ENCODE measurements at places on chromosomes 3 and 15. TPM values are rescaled to one million over a fixed set of nuclear protein-coding genes. Genes with fewer than 3 reads are reported as not detected.

DNA sequence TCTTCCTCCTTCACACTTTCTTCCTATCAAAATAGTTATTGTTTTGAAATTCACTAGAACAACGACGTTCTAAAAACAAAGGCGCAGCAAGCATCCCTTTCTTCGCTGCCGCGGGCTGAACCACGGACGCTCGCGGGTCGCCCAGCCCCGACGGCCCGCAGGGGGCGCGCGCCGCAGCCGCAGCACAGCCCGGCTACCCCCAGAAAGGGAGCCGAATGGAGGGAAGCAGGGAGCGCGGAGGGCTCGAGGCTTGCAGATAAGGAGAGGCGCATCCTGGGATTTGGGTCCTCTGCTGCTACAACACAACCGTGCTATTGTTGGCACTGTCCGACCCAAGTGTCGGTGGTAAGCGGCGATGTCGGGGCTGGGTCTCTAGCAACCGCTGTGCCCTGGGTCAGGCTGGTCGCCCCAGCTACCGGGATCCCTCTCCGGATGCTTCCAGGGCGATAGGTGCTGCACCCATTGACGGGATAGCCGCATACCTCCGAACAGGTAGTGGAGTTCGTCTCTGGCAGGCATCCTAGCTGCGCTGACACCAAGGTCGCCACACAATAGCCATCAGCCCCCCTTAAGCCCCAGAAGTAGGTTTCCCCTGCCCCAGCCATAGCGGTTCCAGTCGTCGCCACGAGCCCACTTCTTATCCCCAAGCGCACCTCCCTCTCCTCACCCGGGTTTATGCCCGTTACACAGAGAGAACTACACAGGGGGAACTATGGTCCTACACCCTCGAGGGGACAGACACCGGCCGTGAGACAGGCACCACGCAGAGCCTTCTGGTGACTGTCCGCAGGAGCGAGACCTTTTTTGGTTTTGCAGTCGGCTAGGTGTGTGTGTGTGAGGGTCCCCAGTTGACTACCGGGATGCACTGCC, 6.0 kb downstream of the ONECUT1 start:
- DNase-seq, result no peak

DNA sequence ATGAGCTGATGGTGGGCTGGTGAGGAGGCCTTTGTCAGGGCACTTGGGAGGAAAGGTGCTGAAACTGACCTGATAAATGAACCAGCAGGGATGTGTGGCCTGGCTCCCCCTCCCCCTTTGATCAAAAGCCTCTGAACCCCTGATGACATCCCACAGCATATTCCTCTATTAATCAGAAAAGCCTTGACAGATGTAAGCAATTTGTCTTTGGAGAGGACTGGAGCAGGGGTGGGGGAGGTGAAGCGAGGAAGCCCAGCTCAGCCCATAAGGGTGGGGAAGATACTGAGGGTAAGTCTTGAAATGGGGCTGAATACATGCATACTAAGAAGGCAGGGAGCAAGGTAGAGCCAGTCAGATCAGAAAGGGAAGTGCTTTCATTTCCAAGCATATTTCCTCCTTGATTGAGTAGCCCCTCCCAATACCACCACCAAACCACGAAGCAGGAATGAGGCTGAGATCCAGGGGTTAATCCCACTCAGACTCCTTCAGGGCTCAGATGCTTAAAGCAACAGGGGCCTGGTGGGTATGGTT, 34.7 kb upstream of the MRPS22 start:
- no peak for DNase-seq

- no peak for DNase-seq
Measured at GRCh38 chr3:22928216-22929110, 274.7 kb upstream of the UBE2E2 start.

GRCh38 chr3:10352146-10352911, 31.4 kb upstream of the SEC13 start:
- no peak for DNase-seq

- no peak for DNase-seq
Measured at GRCh38 chr15:47674586-47675232, 42.6 kb upstream of the SEMA6D start.

DNA sequence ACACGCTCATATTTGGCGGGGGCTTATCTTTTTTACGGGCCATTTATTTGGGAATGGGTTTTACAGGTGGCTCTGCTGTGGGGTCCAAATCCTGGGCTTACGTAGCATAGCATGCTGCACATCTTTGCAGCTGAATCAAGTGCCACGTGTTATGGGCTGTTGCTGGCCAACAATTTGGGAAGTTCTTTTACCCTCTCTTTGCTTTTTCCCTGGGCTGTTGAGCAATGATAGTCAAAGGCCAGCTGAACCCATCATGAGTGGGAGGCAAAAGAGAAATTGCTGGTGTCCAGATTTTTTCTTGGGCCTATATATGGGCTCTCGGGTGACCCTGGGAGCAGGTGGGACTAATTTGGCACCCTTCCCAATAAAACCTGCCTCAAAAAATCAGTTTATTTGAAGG, 209.3 kb upstream of the SATB1 start:
- DNase-seq, result no peak

DNA sequence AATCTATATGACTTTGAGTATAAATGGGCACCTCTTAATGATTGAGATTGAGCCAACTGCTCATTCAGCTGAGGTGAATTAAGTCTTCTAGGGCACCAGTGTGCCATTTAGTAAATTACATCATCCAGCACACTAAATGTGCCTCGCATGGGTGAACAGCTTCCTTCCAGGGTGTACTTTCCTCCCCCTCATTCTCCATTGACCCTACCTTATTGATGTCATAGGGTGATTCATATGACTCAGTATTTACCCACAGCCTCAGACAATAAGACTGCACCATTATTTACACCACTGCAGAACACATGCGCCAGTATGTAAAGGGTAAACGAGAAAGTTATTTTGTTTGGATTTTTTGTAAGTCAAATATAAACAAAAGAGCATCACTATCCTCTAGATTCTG, 185.2 kb upstream of the ARL6 start:
- DNase-seq, result no peak

- DNase-seq, result no peak
Measured at GRCh38 chr3:141151439-141151838, 80.2 kb upstream of the PXYLP1 start.

GRCh38 chr3:154728285-154728684, 298.3 kb upstream of the GPR149 start:
- no peak for DNase-seq

DNA sequence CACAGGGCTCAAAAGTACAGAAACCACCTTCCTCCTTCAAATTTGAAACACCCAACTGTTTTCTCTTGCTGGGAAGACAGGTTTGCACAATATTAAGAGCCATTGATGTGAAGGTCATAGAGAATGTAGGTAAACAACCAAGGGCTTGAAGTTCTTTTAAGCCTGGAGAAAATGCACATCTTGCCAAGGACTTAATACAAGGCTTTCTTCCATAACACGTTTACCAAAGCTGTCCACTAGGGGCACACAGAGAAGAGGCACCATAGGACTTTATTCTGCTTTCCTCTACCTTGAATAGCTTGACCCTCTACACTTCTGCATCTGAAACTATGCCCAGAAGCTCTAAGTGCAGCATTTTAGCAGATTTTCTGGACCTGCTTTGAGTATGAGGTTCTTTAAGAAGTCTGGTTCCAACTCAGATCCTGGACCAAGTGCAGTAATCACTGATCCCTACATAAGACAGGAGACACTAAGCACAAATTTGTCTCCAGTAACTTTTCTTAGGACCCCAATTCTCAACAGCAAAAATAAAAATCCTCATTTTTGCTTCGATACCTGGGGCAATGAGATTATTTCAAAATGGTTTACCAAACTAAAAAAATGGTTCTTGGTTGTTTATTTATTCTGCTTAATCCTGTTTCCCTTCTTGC, 138.0 kb downstream of the FBN1 start:
- DNase-seq, result no peak

- DNase-seq, result no peak
Measured at GRCh38 chr3:110494093-110494490, 577.5 kb upstream of the NECTIN3 start.

DNA sequence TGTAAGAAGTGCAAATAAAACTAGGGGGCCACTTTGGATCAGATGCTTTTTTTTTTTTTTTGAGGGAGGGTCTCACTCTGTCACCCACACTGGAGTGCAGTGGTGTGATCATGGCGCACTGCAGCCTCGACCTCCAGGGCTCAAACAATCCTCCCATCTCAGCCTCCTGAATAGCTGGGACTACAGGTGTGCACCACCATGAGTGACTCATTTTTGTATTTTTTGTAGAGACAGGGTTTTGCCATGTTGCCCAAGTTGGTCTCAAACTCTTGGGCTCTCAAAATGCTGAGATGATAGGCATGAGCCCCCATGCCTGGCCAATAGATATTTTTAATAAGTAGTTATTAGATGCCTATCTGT, 20.8 kb downstream of the CCR1 start:
- no peak for DNase-seq

DNA sequence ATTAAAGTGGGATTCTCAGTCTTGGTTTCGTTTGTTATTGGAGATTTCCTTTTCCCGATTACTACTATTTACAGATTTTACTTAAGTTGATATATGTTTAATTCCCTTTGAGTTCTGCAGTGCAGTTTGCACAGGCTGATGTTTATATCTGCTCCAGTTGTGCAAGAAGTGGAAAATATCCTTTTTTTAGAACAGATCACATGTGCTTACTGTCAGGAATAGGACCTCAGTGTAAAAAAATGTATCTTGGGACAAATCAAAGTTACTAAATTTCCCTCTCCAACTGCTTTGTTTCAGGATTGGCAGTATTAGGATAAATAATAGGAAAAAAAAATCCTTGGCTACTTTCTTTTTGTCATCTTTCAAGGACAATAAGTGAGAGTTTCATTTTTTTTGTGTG, 6.9 kb downstream of the MITF start:
- no peak for DNase-seq

DNA sequence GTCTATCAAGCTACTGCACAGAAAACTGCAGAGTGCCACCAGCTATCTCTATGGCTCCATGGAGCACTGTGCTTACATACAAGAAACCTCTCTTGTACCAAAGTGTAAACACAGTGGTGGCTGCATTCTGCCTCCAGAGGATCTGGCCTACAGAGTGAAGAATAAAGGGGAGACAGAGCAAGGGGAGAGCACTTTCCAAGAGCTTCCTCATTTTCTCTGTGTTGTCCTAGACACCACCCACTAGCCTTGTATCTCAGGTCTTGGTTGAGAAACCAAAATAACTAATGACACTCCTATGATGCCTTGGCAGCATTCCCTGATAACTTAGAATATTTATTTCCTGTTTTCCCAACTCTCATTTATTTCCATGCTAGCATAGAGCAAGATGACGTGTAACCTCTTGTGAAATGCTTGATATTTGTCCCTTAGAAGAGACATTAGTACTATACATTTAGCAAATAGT, 56.9 kb upstream of the PHLDB2 start:
- no peak for DNase-seq

DNA sequence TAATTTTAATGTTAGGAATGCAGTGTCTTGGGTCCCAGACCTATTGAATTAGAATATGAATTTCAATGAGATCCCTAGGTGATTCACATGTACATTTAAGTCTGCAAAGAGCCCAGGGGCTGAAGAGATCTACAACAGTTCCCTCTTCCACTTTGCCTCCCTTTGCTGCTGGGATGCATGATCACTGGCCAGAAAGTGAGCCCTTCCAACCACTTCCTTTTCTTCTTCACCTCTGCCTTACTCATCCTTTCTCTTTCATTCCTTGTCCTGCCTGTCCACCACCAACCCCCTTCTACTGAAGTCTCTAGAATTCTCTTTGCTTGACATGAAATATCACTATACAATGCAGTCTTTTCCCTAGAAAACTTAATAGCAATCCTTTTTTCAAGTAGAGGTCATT, 222.4 kb upstream of the LRIG1 start:
- DNase-seq, result no peak

DNA sequence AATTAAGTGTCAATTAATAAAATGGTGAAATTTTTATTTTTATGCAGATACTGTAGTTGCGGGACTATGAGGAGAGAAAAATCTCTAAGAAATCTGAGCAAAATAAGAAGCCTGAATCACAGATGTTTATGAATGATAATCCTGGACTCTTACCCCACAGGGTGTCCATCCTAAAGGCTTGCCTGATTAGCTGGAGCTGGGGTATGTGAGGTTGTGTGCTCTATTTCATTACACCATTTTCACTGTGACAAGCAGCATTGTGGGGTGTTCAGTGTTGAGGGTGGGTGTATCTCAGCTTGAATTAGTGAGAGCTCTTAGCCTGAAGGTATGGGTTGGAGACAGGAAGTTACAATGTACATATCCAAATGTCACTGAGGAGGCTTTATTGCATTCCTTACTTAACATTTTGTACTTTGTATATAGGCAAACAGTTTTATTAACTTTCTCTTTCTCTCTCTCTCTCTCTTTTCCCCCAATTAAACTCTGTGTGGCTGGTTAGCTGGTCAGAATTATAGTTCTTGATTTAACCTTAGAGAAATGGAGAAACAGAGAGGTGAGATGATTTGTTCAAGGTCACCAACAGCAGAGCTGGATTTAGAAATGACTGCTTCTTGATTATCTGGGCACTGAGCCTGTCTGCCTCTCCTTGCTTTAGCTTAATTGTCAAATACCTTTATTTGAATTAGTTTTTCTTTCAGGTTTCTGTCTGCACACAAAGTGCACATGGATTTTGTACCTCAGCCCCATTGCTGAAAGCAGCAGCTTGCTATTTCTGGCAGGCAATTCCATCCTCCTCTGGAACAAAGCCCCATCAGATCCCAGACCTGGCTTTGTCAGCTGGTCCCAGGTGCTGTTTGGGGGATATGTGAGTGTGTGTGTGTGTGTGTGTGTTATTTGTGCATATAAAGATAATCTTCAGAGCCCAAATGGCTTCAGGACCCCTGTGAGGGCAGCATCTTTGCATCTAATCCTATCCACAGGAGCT, 35.8 kb downstream of the GJD2 start:
- no peak for DNase-seq

DNA sequence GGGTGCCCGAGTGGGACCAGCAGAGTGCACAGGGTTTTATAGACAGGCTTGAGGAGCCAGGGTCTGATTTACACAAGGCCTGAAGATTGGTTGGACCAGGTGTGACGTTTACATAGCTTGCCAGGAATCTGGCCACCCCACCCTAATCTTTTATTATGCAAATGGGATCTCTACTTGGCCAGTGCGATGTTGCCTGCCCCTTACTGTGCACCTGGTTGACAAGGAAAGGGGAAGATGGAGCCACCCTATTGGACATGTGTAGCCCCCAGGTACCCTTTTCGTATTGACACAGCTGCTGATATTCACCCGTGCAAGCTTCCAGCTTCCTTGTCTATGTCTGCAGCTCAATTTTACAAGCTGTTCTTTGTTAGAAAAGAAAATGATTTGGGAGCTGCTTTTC, 132.0 kb downstream of the ARNT2 start:
- no peak for DNase-seq

GRCh38 chr3:136783708-136784191, 31.6 kb upstream of the STAG1 start:
- no peak for DNase-seq

GRCh38 chr15:93826790-93827189, 404.6 kb upstream of the MCTP2 start:
- DNase-seq, result no peak

- DNase-seq, result no peak
Measured at GRCh38 chr15:76149291-76149915, 89.6 kb downstream of the TMEM266 start.

Gene ECE2
- total RNA-seq, result not detected

Gene RBM15B
- 24.5 TPM for total RNA-seq

Gene XCR1
- not detected for total RNA-seq

Gene CELF6
- total RNA-seq, result 0.18 TPM

Gene PLAAT1
- not detected for total RNA-seq

Gene DLL4
- total RNA-seq, result not detected
